Bronchial smooth muscle cell (primary cell): ENCODE measurements at places on chromosomes 11 and 22. TPM values are rescaled to one million over a fixed set of nuclear protein-coding genes. Genes with fewer than 3 reads are reported as not detected.

CCDC188 gene
- total RNA-seq: not detected in 2 replicates

ZPR1 gene
- 17.2 and 24.0 TPM in 2 replicates for total RNA-seq

SESN3 gene
- total RNA-seq: 26.4 and 35.3 TPM in 2 replicates

CHADL gene
- 1.5 and 2.0 TPM in 2 replicates for total RNA-seq

PHOX2A gene
- total RNA-seq: not detected in 2 replicates

APOA5 gene
- total RNA-seq: under 0.01 TPM in 1 of 2 replicates, not detected in the other

TRIM29 gene
- total RNA-seq: 0.16 and 0.94 TPM in 2 replicates

TMEM191C gene
- total RNA-seq: 0.34 and 1.1 TPM in 2 replicates

C1QTNF5 gene
- 6.9 and 9.1 TPM in 2 replicates for total RNA-seq

MUC2 gene
- total RNA-seq: not detected in 2 replicates

TMEM184B gene
- total RNA-seq: 14.1 and 15.4 TPM in 2 replicates

HTATIP2 gene
- total RNA-seq: 33.7 and 45.9 TPM in 2 replicates

C11orf91 gene
- total RNA-seq: not detected in 2 replicates

INS gene
- total RNA-seq: not detected in 2 replicates

OR10G4 gene
- not detected in 2 replicates for total RNA-seq

LRRC4C gene
- 0.16 and 0.17 TPM in 2 replicates for total RNA-seq

TMPRSS13 gene
- total RNA-seq: not detected in 2 replicates

CST6 gene
- total RNA-seq: 0.16 and 0.17 TPM in 2 replicates

ANO5 gene
- not detected in 2 replicates for total RNA-seq

RASSF7 gene
- total RNA-seq: 0.34 and 2.0 TPM in 2 replicates

OR10D3 gene
- not detected in 2 replicates for total RNA-seq

MUC5AC gene
- total RNA-seq: under 0.01 TPM in 1 of 2 replicates, not detected in the other

ARHGAP42 gene
- total RNA-seq: 1.6 and 3.9 TPM in 2 replicates

MIOX gene
- not detected in 2 replicates for total RNA-seq

KRTAP5-2 gene
- not detected in 2 replicates for total RNA-seq

GLYATL1 gene
- total RNA-seq: 0.17 and 0.63 TPM in 2 replicates

OVOL1 gene
- total RNA-seq: not detected in 2 replicates

P2RY2 gene
- total RNA-seq: under 0.01 TPM in 1 of 2 replicates, not detected in the other

UBQLN3 gene
- 0.09 and 0.16 TPM in 2 replicates for total RNA-seq

IGSF9B gene
- total RNA-seq: 0.17 and 0.79 TPM in 2 replicates

ZNF280B gene
- total RNA-seq: 0.16 TPM in 1 of 2 replicates, not detected in the other

TECTA gene
- 0.47 and 1.0 TPM in 2 replicates for total RNA-seq

OR52I2 gene
- total RNA-seq: not detected in 2 replicates

SAA4 gene
- not detected in 2 replicates for total RNA-seq

KCNK4 gene
- total RNA-seq: 0.09 TPM in 1 of 2 replicates, not detected in the other

IL17REL gene
- not detected in 2 replicates for total RNA-seq

BIK gene
- total RNA-seq: not detected in 2 replicates

OR51I1 gene
- total RNA-seq: 0.60 TPM in 1 of 2 replicates, not detected in the other
